Renal cortical epithelial cell (primary cell): ENCODE measurements at places on chromosomes 4 and X.
A peak's percentile ranks its signal among the peaks of the same experiment; 100 is the strongest.

- peak; percentile 68 for DNase-seq
These were observed 14.5 kb upstream of the CAPN6 start for GRCh38 chrX:111284631-111285293.

DNA sequence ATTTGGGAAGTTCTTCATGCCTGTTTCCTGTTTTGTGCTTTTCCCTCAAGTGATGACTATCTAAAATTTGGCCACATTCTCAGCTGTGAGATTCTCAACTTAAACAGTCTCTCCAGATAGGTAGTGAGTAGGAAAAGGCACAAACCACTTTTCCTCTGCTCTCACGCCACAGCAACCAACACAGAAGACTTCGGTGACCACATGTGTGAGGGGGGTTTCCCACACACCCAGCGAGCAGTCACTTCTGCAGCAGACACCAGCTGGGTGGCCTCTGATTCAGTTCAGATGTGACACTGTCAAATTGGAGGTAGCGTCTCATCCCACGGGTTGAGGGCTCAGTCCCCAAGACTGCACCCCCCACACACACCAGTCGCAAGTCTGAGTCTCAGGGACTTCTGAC lies 25.1 kb upstream of the CLDN34 start:
- no peak for DNase-seq

- no peak for DNase-seq
These were observed 202.0 kb upstream of the PCDH7 start for GRCh38 chr4:30518211-30518610.

GRCh38 chr4:61462451-61463326 lies 262.6 kb downstream of the ADGRL3 start:
- peak; percentile 92 for DNase-seq

GRCh38 chr4:76753814-76754213 lies 144.1 kb downstream of the SOWAHB start:
- peak; percentile 96 for DNase-seq

DNA sequence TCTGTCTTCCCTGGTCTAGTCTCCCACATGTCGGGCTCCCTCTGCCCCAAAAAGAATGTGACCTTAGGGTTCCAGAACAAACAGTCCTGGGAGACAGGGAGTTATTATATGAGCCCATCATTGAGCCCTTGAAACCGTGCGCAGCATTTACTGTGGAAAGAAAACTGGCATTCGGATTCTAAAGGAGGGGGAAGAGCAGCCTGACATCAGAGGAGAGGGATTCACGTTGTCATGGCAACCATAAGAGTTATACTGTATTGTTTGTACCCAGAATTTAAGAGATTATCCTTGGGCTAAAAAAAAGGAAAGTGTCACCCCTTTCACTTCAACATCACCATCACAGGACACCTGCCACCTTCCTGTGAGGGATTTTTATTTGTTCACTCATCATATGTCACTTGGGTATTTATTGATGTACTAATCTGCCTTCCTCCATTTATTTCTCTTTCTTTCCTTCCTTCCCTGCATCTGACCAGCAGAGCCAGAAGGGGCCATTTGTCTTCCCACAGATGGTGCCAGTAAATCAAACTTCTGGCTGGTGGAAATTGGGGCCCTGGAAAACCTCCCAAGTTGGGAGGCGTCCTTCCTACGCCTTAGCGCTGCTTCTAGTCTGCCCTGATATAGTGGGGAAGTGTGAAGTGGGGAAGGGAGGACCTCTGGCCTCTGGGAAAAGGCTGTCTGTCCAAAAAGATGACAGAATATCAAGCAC lies 64.9 kb upstream of the FRMPD3 start:
- no peak for DNase-seq

DNA sequence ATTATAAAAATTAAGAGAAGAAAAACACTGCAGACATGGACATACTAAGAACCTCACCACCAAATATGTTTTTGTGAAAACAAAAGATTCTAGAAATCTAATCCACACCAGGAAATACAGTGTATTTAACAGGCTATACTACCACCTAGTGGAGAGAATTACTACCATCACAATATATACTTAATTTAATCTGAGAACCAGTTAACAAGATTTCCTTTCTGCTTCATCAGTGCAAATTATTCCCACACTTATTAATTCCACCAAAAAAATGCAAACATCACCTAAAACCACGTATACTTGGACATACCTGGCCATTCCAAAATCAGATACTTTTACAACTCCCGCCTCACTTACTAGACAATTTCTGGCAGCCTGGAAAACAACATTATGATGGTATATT lies 7.0 kb upstream of the TXK start:
- peak; percentile 65 for DNase-seq

DNA sequence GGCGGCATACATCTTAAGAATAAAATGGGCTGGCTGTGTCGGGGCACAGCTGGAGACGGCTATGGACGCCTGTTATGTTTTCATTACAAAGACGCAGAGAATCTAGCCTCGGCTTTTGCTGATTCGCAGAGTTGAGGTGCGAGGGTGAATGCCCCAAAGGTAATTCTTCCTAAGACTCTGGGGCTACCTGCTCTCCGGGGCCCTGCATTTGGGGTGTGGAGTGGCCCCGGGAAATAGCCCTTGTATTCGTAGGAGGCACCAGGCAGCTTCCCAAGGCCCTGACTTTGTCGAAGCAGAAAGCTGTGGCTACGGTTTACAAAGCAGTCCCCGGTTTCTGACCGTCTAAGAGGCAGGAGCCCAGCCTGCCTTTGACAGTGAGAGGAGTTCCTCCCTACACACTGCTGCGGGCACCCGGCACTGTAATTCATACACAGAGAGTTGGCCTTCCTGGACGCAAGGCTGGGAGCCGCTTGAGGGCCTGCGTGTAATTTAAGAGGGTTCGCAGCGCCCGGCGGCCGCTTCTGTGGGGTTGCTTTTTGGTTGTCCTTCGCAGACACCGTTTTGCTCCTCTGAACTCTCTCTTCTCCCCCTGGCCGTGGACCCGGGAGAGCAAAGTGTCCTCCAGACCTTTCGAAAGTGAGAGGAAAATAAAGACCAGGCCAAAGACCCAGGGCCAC lies 1.9 kb downstream of the SHOX start:
- DNase-seq: no peak

DNA sequence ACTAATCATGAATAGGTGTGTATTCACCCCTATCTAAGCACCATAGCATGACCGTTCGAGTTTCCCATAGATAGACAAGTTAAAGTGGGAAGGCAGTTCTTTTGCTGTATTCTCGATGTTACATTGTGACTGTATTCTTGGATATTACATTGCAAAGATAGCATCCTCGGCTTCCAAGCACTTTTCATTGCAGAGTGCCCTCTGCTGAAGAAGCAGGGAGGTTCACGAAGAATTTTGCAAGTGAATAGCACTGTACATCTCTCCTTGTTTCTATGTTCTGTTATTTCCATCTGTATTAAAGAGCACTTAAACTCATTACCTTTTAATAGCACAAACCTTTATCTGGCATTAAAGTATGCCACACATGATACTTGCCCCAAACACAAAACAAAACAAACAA lies 426.7 kb upstream of the ARX start:
- peak; percentile 18 for DNase-seq

GRCh38 chrX:112043997-112044396 lies 38.6 kb downstream of the TRPC5 start:
- DNase-seq: peak; percentile 29

- DNase-seq: no peak
These were observed 29.6 kb downstream of the C4orf54 start for GRCh38 chr4:99628040-99628439.

DNA sequence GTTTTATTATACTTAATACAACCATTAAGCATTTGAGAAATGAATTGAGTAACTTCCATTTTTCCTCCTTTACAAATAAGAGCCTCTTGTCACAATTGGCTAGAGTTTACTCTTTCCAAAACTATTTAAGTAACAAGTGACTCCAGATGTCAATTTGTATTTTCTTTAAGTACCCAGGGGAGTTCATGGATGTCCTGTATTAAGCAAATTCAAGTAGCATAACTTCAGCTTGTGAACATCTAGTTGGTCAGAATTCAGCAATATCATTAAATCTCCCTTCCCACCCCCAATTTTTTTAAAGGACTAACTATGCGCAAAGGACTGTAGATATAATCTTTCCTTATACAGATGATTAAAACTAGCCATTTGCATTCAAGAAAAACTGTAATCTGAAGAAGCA lies 1.4 kb upstream of the ADGRL3 start:
- no peak for DNase-seq

DNA sequence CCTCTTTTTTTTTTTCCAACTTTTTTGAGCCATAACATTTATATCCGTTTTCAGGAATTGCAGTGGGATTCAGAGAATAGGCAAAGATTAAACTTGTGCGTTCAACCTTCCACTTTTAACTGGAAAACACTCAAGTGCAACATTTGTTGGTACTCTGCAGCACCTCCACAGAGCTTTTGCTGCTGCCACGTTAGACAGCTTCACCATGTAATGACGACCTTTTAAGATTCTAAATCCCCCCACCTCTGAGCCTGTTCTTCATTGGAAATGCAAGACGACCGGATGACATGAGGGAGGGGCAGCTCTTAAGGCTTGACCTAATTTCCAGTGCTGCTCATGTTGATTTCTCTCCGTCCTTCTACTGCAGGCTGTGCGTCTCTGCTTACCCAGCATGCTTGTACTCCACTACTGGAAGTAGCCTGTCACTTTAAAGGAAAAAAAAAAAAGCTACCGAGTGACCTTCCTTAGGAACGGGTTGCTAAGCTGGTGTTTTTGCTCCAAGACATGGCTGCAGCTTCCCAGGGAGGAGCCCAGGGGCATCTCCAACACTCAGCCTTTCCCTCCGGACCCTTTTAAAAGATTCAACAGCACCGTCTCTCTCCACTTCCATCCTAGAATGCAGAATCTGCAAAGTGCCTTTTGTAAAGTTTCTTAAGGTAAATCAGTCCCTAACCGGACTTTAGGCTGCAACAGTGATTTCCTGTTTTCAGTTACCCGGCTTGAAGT lies at the start of gene CC2D2A:
TSS of gene CC2D2A (plus strand) at position 481 of the 726 bp plus-strand sequence. CDS start 6,051 bp downstream, outside the sequence.
- peak; percentile 84 for DNase-seq

- peak; percentile 91 for DNase-seq
These were observed 176.8 kb downstream of the LARP7 start for GRCh38 chr4:112813790-112814189.

DNA sequence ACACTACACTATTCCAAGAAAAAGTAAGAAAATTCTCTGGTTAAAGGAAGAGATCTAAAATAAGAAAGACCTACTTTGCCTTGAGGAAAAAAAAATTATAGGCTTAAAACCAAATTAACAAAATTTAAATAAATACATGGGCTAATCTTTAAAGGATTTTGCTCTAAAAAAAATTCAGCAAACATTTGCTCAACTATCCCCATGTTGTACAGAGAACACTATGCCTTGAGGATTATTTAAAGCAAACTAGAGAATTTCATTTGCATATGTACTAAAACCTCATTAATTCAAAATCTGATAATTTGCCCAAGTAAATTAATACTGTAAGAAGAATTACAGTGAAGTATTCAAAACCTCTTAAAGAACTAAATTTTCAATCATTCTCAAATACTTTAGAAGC lies 71.6 kb upstream of the KCNIP4 start:
- DNase-seq: no peak

DNA sequence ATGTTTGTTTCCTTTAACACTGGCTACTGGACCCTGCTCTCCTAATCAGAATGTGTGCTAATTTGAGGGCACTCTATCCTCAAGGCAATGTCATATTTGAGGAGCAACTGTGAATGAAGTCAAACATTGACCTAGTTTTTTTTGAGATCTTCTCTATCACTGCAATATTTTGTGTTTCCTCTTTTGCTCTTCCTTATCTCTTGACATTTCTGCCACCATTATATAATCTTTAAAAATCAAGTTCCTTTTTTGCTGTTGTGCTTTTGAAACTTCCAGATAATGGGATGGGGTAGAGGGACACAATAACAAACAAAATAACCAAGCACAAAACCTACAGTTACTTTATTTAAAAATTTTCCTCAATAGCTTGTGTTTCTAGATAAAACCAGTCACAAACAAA lies 7.4 kb upstream of the WDFY3 start:
- no peak for DNase-seq

GRCh38 chrX:70268034-70268433 lies at the start of gene ARR3:
ARR3 (plus strand) TSS chrX:70268334; CDS start chrX:70269386, 1,052 bp downstream.
- DNase-seq: no peak

DNA sequence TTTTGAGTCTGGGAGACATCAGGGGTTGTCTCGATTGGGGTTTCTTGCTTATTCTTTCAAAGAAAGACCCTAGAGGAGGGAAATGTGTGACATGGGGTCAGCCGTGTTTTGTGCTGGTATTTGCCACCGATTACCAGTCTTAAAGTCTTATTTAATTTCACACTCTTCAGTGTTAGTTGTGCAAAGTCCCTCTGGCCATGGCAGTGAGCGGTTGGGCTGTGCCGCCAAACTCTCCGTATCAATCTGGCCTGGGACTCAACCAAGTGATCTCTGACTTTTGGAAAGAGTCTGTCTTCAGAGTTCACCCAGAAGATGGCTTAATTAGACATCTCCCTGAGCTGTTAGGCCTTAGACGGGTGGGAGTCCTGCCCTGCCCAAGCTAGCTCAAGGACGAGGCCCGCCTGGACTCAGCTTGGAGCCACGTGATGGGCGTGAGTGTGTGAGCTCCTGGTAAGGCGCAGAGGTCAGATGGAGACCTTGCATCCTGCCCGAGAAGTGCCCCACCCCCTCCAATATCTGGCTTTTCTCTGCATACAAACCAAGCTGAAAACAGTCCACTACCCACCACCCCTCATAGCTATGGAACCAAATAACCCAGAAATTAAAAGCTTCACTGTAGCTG lies 3.8 kb upstream of the PITX2 start:
- DNase-seq: no peak

DNA sequence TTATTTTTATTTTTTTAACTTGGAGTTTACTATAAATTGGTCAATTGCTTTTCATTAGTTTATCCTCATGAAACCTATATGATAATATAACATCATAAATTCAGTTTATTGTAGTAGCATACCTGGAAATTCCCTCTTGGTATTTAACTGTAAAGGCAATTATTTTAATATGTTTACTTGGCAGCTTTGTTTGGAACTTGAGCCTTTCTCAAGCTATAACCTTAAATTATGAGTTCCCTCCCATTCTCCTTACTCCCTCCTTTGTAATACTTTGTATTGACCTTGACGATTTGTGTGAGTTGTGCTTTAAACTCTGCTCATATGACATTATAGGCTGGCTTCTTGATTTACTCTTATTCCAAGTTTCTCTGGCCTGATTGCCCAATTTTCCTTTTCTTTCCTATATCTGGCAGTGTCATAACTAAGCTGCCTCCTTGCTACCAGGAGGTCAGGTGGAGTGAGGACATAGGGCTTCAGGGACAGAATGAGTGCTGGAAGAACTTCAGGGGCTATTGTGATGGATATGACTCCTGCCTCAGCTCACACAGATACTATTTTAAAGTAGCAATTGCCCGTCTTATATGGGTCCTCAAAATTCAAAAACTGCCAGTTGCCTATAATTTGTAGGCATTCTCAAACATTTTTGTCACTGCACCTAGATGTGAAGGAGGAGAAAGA lies 77.7 kb downstream of the RAP1GDS1 start:
- DNase-seq: no peak

GRCh38 chr4:151665022-151665784 lies 95.6 kb downstream of the GATB start:
- DNase-seq: no peak

- DNase-seq: no peak
These were observed 39.7 kb downstream of the AFF2 start for GRCh38 chrX:148540114-148540513.

DNA sequence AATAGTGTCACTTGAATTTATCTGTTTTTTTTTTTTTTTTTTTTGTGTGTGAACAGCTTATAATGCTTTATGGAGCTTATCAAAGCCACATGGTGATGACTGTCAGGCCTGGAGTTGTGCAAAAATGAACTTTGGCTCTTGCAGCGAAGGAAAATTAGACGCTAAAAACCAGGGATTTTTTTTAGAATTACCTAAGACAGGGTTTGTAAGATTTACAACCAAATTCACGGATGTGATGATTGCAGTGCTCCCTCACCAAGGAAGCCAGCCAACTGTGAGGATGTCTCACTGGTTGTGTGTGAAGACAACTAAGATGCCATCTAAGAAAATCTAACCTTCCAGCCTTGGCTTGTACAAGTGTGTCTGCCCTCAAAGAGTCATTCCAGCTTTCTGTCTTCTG lies 127.1 kb upstream of the SLC4A4 start:
- peak; percentile 79 for DNase-seq
